ENCODE measurements at places on chromosomes 13 and 19.

DNA sequence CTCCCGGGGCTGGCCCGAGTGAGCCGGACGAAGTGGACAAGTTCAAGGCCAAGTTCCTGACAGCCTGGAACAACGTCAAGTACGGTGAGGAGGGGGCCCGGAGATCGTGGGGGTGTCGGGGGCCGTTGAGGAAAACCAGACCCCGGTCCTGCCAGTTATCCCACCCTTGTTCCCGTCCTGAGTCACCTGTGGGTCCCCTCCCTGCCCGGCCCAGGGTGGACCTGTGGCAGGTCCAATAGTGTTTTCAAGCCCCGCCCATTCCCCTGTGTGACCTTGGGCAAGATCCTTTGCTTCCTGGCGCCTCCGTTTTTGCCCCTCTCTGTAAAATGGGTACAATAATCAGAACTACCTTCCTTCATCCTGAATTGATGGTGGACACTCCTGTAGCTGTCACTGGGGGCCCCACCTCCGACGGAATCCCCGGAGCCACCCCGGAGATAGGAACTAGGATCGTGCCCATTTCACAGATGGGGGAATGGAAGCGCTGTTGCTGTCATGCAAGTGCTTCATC, 593 bp downstream of the ATG4D start:
- no peak for DNase-seq
- peaks cover 4% of the 10 kb centered on the region for H3K4me1 ChIP-seq
- H3K27ac ChIP-seq = peak overlapping the region; percentile 42
- peaks cover 3% of the 10 kb centered on the region for H3K36me3 ChIP-seq
- peak overlapping the region; percentile 91 for H3K4me3 ChIP-seq

DNA sequence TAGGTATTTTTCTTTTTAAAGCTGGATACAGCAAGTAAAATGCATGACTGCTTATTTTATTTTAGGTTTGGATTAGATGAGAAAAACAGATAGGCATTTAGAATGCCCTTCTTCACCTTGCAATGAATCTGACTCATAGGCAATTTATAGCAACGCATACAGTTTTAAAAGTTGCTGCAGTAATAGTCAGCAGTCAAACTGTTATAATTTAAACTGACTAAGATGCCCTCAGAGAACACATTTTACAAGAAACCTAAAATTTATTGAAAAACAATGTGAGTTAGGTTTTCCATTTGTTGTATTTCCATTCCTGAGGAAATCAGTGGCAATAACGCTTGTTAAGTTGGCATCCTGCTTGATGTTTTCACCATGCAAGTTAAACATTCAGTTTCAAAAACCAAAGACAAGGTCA, 1128.2 kb upstream of the PCDH9 start:
- no peaks in the 10 kb centered on the region for H3K36me3 ChIP-seq
- no peaks in the 10 kb centered on the region for H3K4me1 ChIP-seq
- DNase-seq = no peak
- H3K27me3 ChIP-seq = no peaks in the 10 kb centered on the region
- no peak overlapping the region for H3K4me3 ChIP-seq

- no peak for DNase-seq
- H3K4me1 ChIP-seq = no peaks in the 10 kb centered on the region
- no peak overlapping the region for H3K4me3 ChIP-seq
- H3K27me3 ChIP-seq = no peaks in the 10 kb centered on the region
- no peaks in the 10 kb centered on the region for H3K36me3 ChIP-seq
- no peak overlapping the region for H3K27ac ChIP-seq
Observed at GRCh38 chr13:66560189-66560588, 669.9 kb downstream of the PCDH9 start.

GRCh38 chr19:16015805-16016173, 60.5 kb upstream of the TPM4 start:
- H3K36me3 ChIP-seq = no peaks in the 10 kb centered on the region
- H3K4me3 ChIP-seq = no peak overlapping the region
- no peaks in the 10 kb centered on the region for H3K4me1 ChIP-seq
- no peak overlapping the region for H3K27ac ChIP-seq

DNA sequence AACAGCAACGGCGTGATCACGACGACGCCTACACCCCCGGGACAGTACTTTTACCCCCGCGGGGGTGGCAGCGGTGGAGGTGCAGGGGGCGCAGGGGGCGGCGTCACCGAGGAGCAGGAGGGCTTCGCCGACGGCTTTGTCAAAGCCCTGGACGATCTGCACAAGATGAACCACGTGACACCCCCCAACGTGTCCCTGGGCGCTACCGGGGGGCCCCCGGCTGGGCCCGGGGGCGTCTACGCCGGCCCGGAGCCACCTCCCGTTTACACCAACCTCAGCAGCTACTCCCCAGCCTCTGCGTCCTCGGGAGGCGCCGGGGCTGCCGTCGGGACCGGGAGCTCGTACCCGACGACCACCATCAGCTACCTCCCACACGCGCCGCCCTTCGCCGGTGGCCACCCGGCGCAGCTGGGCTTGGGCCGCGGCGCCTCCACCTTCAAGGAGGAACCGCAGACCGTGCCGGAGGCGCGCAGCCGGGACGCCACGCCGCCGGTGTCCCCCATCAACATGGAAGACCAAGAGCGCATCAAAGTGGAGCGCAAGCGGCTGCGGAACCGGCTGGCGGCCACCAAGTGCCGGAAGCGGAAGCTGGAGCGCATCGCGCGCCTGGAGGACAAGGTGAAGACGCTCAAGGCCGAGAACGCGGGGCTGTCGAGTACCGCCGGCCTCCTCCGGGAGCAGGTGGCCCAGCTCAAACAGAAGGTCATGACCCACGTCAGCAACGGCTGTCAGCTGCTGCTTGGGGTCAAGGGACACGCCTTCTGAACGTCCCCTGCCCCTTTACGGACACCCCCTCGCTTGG, 966 bp downstream of the JUNB start:
- no peaks in the 10 kb centered on the region for H3K27me3 ChIP-seq
- DNase-seq = peak; percentile 43
- peak overlapping the region; percentile 76 for H3K4me3 ChIP-seq
- H3K36me3 ChIP-seq = no peaks in the 10 kb centered on the region
- peaks cover 35% of the 10 kb centered on the region for H3K4me1 ChIP-seq

GRCh38 chr19:9043524-9043923, 33.3 kb upstream of the MUC16 start:
- H3K27ac ChIP-seq = no peak overlapping the region
- no peaks in the 10 kb centered on the region for H3K4me1 ChIP-seq
- no peak overlapping the region for H3K4me3 ChIP-seq
- no peaks in the 10 kb centered on the region for H3K27me3 ChIP-seq
- no peak for DNase-seq

GRCh38 chr13:50387051-50387581, 371.9 kb downstream of the KCNRG start:
- H3K4me1 ChIP-seq = peaks cover 38% of the 10 kb centered on the region
- DNase-seq = no peak
- H3K27me3 ChIP-seq = no peaks in the 10 kb centered on the region
- no peaks in the 10 kb centered on the region for H3K36me3 ChIP-seq

GRCh38 chr19:1079566-1080111, 12.7 kb downstream of the ARHGAP45 start:
- H3K4me1 ChIP-seq = no peaks in the 10 kb centered on the region
- no peak overlapping the region for H3K27ac ChIP-seq
- DNase-seq = no peak
- no peaks in the 10 kb centered on the region for H3K27me3 ChIP-seq
- no peaks in the 10 kb centered on the region for H3K36me3 ChIP-seq

DNA sequence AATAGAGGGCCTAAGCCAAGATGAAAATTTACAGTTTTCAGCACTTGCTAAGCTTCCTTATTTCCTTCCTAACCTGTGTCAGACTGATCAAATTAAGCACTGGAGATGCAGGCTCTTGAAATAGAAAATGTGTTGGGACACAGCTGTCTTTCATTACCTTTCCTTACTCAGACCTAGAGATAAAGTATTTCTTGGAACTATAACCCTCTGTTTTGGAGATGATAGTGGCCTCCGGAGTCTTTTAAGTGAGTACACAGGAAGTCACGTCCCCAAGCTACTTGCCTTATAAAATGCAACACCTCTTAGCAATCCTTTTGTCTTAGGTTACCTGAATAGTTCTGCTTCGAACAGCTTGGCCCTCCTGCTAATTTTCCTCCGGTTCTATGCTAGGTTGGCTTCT, 12.4 kb upstream of the AKAP11 start:
- H3K4me1 ChIP-seq = no peaks in the 10 kb centered on the region
- DNase-seq = no peak
- H3K4me3 ChIP-seq = no peak overlapping the region
- H3K36me3 ChIP-seq = no peaks in the 10 kb centered on the region
- no peaks in the 10 kb centered on the region for H3K27me3 ChIP-seq
- H3K27ac ChIP-seq = no peak overlapping the region

DNA sequence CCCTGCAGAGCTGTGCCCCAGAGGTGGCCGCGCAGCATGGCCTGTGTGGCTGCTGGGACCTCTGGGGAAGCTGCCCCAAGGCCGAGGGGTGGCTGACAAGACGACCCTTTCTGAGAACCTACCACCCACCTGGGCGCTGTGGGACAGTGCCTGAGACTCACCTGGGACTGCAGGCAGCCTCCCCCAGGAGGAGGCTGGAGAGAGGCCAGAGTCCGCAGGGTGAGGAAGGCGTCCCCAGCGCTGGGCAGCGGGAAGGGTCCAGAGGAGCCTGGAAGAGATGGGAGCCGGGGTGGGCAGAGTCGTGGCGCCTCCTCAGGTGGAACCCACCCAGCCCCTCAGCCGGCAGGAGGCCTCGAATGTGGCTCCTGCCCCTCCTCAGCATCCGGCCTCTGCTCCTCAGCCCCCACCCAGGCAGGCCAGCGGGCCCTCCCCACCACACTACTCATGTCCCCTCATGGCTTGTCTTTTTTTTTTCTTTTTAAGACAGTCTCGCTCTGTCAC, 25.3 kb downstream of the CILP2 start:
- no peaks in the 10 kb centered on the region for H3K27me3 ChIP-seq
- DNase-seq = no peak
- no peak overlapping the region for H3K27ac ChIP-seq
- H3K36me3 ChIP-seq = no peaks in the 10 kb centered on the region
- no peak overlapping the region for H3K4me3 ChIP-seq

GRCh38 chr13:80131204-80131603, 209.7 kb downstream of the SPRY2 start:
- H3K27ac ChIP-seq = no peak overlapping the region
- peak; percentile 55 for DNase-seq
- H3K4me1 ChIP-seq = peaks cover 23% of the 10 kb centered on the region
- no peaks in the 10 kb centered on the region for H3K36me3 ChIP-seq

GRCh38 chr13:35349673-35350278, 126.7 kb downstream of the MAB21L1 start:
- H3K27me3 ChIP-seq = no peaks in the 10 kb centered on the region
- peak; percentile 90 for DNase-seq
- H3K4me3 ChIP-seq = no peak overlapping the region
- H3K4me1 ChIP-seq = peaks cover 13% of the 10 kb centered on the region

GRCh38 chr13:87661471-87661870, 9.7 kb upstream of the SLITRK5 start:
- H3K4me3 ChIP-seq = no peak overlapping the region
- no peak overlapping the region for H3K27ac ChIP-seq
- no peak for DNase-seq
- no peaks in the 10 kb centered on the region for H3K36me3 ChIP-seq
- no peaks in the 10 kb centered on the region for H3K27me3 ChIP-seq

DNA sequence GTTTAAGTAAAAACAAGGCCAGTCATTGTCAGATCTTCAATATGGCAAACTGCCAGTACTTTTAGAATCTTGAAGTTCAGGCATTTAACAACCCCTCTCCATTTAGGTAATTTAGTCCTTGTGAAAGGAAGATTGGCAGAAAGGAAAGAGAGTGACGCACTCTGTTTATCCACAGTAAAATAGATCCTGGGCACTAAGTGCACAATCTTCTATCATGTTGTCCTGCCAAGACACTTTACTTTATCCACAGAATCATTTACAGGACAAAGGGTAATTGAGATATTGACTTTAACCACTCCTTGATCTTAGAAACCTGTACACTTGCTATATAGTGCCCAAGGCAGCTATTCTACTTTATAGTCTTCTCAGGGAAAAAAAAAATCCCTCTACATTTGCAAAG, 786.4 kb upstream of the SLITRK1 start:
- H3K4me1 ChIP-seq = no peaks in the 10 kb centered on the region
- H3K27me3 ChIP-seq = no peaks in the 10 kb centered on the region
- DNase-seq = no peak
- no peaks in the 10 kb centered on the region for H3K36me3 ChIP-seq

GRCh38 chr13:20431080-20431479, 94.6 kb downstream of the CRYL1 start:
- no peak overlapping the region for H3K4me3 ChIP-seq
- H3K27me3 ChIP-seq = no peaks in the 10 kb centered on the region
- no peak for DNase-seq
- no peak overlapping the region for H3K27ac ChIP-seq
- no peaks in the 10 kb centered on the region for H3K4me1 ChIP-seq
- H3K36me3 ChIP-seq = no peaks in the 10 kb centered on the region

GRCh38 chr13:100809856-100810255, 135.3 kb upstream of the TMTC4 start:
- no peak for DNase-seq
- no peaks in the 10 kb centered on the region for H3K27me3 ChIP-seq
- H3K36me3 ChIP-seq = no peaks in the 10 kb centered on the region
- no peaks in the 10 kb centered on the region for H3K4me1 ChIP-seq
- no peak overlapping the region for H3K4me3 ChIP-seq
